Esophagus squamous epithelium (tissue), 5 donors: ENCODE measurements at places on chromosomes 1 and 21.

GRCh38 chr21:36707763-36708285 lies 8.9 kb downstream of the SIM2 start:
- DNase-seq: no peak

DNA sequence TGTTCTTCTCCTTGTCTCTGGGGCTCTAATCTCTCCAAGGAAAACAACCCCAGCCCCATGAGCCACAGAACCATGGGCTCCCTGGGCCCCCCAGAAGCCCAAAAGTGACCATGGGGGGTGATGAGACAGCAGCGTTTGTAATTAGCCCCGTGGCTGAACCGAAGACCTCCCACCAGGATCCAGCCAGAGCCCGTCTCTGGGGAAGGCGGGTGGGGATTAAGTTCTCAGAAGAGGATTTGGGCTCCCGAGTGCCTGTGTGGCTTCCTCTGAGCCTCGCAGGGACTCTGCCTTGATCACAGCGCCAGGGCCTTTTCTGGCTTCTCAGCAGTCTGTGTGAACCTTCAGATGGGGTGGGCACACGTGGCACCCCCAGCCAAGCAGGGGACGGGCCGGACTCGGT lies 77.0 kb downstream of the ALPL start:
- no peak for DNase-seq

GRCh38 chr1:29835874-29836273 lies 599.6 kb downstream of the PTPRU start:
- DNase-seq: no peak

- DNase-seq: no peak
Observed at GRCh38 chr1:76933847-76934815, 66.9 kb downstream of the ST6GALNAC5 start.

GRCh38 chr1:55055084-55055882 lies 15.9 kb downstream of the PCSK9 start:
- DNase-seq: no peak

GRCh38 chr1:8969937-8970336 lies 24.3 kb downstream of the CA6 start:
- DNase-seq: no peak
